ENCODE measurements at places on chromosomes 5 and 9.

DNA sequence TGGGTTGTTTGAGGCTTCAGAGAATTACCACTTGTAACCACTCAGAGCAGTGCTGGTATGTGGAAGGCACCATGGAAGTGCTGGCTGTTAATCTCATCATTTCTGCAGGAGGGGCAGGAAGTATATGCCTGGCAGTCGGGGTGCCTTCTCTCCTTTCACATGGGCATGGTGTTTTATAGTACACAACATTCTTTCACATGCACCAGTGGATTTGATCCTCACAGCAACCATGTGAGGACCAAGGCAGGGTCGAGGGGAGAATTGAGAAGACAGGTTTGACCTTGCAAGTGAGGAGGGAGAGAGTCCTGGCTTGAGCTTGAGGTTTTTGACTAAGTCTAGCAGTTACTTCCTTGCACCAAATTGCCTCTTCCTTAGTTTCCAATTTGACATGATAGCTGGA is 38.0 kb upstream of the TRPC7 start:
- no peak for DNase-seq

- DNase-seq, result peak; percentile 61
Measured at GRCh38 chr5:146785065-146785464, 93.5 kb downstream of the PPP2R2B start.

- DNase-seq, result no peak
Measured at GRCh38 chr9:109518621-109519335, 20.7 kb upstream of the PTPN3 start.

DNA sequence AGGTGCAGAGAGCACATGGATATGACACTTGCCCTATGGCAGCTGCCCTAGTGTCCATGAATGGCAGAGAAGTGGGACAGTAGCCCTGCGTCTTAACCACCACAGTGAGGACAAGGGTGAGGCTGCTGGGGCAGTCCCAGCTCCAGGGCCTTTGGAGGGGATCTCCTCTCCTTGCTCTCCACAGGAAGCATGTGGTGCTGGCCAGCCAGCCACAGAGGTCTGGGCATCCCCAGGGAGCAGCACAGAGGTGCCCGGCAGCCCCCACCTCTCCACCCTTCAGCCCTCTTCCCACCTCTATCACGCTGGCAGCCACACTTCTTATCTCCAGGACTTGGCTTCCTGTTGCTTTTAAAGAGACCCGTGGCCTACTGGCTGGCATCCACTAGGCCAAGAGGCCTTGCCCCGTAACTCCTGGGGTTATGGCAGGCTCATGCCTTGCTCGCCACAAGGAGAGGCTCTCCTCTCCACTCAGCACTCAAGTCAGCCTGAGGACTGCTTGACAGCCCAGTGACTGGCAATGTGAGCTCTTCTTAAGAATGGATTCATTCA is 21.9 kb downstream of the CSF2 start:
- DNase-seq, result no peak

- DNase-seq, result no peak
Measured at GRCh38 chr9:115671963-115672305, 481.7 kb upstream of the PAPPA start.

- no peak for DNase-seq
Measured at GRCh38 chr9:131235480-131235851, 40.8 kb downstream of the FAM78A start.

DNA sequence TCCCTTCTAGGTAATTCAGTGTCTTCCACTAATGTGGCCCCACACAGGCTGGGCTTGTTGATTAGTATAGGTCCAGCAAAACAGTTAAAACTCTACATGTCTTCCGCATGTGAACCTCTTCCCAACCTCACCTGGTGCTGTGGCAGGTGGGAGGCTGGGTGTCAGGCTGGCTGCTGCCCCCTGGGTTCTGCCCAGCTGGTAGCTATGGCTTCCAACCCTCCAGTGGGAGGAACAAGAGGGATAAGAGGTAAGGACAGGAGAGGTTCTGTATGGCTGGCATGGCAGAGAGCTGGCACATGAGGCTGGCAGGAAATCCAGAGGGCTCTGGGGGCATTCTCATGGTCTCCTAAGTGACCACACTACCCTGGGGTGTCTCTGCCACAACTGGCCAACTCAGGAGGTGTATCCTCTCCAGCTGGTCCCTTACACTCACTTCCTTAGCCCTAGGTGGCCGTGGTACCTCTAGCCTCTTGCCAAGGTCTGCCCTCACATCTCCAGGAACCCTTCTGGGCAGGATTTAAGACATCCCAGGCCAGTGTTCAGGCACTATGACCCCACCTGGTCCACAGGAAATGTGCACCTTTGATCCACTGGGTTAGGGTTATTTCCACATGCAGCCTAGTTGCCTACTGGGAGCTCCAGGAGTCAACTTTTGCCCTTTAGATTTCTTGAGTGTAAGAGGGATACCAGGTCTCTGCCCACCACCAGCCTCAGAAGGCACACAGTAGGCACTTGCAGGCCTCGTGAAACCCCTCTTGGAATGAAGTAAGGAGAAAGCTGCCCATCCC is 41.7 kb downstream of the AHRR start:
- no peak for DNase-seq

DNA sequence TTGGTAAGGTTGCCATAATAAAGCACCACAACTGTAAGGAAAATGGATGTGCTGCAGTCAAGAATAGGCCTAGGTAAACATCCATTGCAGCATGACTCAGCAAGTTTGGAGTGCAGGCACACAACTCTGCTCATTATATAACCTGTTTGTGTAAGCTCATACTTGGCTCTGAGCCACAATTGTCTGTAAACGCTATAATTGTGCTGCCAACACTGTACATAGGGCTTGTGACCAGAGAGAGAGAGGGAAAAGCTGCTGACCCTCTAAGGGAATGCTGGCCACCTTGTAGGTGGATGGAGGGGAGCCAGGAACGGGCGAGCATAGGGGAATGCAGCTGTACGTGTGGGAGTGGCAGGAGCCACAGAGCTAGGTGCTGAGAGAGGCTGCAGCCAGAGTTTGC is 2186.5 kb upstream of the ACO1 start:
- DNase-seq, result peak; percentile 40

DNA sequence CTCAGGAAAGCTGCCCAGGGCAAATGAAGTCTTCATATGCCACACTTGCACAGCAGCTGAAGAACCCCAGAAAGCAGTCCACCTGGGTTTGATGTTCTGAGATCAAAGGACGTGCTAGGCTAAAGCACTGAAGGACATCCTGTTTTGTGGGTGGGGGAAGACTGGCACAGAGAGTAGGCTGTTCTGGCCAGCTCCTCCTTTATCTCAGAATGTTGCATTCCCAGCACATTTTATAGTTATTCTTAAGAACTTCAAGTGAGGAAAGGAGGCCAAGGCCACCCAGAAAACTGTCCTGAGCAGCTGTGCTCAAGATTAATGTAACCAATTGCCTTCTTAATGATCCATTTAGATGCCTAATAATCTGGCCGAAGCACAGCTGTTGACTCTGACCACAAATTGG is 10.9 kb downstream of the SHOC1 start:
- no peak for DNase-seq

DNA sequence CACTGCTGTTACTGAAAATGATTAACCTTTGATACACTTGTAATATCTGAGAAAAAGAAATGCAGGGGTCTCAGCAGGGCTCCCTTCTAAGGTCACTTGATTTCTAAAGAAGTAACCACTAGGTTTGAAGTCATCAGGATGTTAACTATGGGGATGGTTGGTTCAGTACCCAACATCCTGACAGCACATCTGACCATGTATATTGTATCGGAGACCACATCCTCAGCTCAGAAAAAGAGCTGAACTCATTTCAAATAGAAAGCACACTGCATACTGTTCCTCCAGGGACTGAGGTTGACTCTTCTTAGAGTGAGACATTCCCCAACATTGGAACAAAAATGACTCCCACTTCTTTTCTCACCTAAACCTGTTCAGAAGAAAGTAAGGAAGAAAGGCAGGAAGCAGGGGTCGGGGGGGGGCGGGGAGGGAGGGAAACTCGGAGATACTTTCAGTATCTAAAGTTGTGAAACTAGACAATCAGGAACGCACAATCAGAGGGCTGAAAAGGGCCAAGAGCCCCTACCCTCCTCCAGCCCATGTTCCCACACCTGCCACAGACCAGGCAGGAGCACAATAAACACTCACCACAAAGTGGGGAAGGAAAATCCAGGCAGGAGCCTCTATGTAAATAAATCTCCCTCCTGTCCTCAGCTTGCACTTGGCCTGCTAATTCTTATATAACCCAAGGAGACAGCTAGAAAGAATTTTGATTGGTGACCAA is 730 bp upstream of the GZMA start:
- DNase-seq, result no peak

GRCh38 chr9:98187926-98188325 is 4.5 kb downstream of the CORO2A start:
- DNase-seq, result no peak

DNA sequence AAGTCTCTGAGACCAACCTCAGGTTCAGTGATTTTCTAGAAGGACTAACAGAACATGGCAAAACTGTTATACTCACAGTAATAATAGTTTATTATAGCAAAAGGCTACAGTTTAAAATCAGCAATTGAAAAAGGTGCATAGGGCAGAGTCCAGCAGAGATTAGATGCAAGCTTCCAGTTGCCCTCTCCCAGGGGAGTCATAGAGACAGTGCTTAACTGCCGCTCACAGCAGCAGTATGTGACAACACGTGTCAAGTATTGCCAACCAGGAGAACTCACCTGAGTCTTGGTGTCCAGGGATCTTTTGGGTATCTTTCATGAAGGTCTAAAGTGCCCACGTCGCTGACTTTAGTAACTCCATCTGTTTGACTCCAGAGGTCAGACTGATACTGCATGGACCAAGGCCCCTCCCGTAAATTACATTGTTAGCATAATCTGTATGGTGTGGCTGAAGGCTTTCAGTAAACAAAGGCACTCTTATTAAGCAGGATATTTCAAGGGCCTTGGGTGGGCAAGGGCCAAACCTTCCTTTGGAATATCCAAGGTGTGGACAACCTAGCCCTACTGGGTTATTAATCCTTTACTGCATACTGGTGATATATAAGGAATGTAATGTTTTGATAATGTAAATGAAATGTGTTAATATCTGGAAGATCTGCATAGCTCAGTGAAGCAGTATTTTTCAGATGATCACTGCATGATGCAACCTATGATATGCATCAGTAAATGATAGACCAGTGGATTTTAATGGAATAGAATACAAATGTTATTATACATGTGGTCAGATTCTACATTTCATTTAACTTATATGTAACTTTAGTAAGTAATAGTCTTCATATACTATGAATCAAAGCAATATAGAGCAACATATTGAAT is 44.0 kb downstream of the RASA1 start:
- no peak for DNase-seq

DNA sequence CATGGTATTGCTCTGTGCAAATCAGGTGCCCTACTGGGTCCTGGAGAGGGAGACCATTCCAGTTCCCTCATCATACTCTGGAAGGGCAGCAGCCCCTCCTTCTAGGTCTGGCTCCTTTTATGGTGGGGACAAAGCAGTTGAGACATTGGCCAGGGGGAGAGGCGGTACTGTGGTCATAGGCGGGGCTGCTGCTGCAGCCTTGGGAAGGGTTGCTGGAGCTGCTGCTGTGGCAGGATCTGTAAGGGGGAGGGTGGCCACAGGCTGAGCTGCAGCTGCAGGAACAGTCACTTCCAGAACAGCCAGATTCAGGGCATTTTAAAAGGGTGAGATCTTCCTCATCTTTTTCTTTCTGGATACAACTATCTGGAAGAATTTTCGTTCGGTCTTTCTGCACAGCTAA is 233.0 kb upstream of the SGCD start:
- DNase-seq, result peak; percentile 45

DNA sequence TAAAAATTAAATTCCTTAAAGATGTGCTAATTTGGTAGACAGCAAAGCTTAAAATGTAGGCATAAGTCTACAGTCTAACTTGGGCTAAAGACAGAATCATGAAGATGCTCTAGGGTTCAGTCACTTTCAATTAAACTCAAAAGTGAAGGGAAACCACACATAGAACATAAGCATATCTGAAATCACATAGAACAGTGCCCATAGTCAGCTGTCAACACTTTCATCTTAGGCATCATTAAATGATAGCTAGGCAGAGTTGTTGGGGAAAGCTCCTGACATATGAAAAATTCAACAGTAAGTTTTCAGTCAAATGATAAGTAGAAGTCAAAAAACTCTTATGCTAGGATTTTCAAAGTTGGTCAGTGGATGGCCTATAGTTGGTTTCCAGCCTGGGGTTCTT is 11.0 kb downstream of the DAB2 start:
- no peak for DNase-seq
